ENCODE measurements at places on chromosomes 12 and 14.

- DNase-seq = no peak
Measured at GRCh38 chr14:56687123-56687522, 107.5 kb downstream of the TMEM260 start.

GRCh38 chr12:131826097-131826928 is 1.9 kb upstream of the MMP17 start:
- DNase-seq = no peak

DNA sequence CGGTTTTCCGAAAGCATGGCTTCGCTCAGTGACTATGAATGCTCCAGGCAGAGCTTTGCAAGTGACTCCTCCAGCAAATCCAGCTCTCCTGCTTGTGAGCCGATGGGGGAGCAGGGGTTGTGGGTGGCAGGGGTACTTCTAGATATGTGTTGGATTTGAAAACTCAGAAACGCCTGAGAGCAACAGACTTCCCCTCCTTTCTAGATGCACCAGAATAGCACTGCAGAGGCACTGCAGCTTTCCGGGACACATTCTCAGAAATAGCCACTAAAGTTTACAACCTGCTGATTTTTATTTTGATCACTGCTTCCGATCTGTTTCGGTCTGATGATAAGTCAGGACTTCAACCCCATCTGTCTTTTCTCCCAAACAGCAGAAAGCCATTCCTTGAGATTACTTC is 8.6 kb downstream of the TCP11L2 start:
- DNase-seq = no peak

- no peak for DNase-seq
Measured at GRCh38 chr12:46354802-46355199, 17.8 kb downstream of the SLC38A2 start.

- DNase-seq = no peak
Measured at GRCh38 chr12:123474485-123475245, 16.7 kb downstream of the SNRNP35 start.

DNA sequence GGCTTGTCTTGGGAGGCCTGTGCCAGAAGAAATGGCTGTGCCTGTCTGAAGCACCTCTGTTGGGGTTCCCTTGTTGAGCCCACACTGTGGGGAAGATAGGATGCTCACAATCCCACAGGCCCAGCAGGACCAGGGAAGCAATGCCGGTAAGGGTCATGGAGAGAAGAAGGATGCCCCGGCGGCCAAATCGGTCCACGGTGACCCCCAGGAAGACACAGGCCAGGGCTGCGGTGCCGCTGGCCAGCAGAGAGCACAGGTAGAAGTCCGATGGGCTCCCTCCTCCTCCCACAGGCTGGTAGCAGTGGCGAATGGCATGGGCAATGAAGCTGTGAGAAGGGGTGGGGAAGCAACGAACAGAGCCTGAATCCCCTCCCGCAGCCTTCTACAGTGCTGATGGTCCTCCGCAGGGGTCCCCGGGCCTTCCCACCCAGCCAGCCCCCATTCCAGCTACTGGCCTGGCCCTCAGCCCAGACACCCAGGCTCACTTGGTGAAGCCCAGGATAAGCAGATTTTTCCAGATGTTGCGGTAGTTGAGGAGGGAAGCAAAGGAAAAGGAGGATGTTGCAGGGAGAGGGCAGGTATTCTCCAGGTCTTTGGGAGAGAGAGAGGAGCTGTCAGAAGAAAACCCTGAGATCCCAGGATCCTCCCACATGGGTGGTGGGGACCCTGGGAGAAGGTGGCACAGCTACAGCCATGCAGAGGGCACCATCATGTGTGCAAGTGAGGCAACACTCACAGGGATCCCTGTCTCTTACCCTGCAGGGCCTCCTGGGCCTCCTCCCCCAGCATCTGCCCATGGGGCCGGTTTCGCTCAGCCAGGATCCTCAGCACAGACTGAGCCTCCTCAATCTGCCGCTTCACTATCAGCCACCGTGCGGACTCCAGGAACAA is 5.0 kb downstream of the SLC22A17 start:
- no peak for DNase-seq

- no peak for DNase-seq
Measured at GRCh38 chr12:5000204-5000603, 43.5 kb upstream of the KCNA5 start.

Data from stimulated activated CD8-positive, alpha-beta memory T cell treated with anti-CD3 and anti-CD28 coated beads, Interleukin-4, amount 100 ng/mL, for 1 hour (primary cell).